ENCODE measurements at places on chromosomes 5 and 9.

GRCh38 chr9:99722877-99723276 is 98.8 kb upstream of the NR4A3 start:
- DNase-seq: peak; percentile 7

GRCh38 chr5:157471709-157472108 is 11.7 kb downstream of the NIPAL4 start:
- peak; percentile 44 for DNase-seq

DNA sequence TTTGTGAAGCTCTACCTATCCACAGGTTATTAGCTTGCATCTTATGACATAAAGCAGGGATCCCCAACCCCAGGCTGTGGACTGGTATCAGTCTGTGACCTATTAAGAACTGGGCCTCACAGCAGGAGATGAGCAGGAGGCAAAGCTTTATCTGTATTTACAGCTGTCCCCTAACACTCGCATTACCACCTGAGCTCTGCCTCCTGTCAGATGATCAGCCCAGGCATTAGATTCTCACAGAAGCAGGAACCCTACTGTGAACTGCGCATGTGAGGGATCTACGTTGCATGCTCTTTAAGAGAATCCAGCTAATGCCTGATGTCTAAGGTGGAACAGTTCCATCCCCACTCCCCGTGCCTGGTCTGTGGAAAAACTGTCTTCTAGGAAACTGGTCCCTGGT is 19.7 kb downstream of the FBXW11 start:
- DNase-seq: no peak

DNA sequence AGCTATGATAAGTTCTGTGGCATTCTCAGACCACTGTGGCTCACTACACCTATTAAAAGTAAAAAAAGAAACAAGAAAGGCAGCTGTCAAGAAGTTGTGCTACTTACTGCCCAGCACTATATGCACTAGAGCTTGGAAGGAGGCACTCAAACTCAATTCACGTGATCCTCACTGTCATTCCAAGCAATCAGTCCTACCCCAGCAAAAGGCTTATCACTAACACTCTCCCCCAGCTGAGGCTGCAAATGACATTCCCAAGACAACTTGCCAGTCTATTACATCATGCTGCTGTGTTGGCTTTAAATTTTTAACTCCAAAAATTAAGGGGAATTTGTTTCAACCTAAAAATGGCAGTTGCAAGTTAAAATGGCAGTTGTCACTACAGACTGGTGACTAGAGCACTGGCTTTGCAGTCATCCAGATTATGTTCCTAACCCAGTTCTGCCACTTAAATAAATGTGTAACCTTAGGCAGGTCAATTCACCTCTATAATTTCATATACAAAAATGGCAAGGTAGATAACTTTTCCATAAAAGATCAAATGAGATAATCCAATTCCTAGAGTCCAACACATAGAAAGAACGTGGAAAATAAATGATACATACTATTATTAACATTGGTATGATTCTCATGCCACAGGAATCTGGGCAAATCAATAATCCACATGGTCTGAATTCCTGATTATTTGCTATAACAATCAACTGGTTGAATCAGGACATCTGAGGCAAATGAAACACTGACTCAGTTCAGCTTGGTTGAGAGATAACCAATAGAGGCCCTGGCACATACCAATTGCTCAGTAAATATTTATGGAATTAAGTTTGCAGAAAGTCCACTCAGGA is 52.4 kb downstream of the FBXW11 start:
- DNase-seq: peak; percentile 79

- peak; percentile 76 for DNase-seq
Observed at GRCh38 chr5:76818844-76819831, at the start of gene F2RL1. TSS of gene F2RL1 (plus strand) at chr5:76819030. CDS start at chr5:76819183, 153 bp downstream.

- DNase-seq: no peak
Observed at GRCh38 chr9:37947977-37948376, 44.0 kb upstream of the SLC25A51 start.

DNA sequence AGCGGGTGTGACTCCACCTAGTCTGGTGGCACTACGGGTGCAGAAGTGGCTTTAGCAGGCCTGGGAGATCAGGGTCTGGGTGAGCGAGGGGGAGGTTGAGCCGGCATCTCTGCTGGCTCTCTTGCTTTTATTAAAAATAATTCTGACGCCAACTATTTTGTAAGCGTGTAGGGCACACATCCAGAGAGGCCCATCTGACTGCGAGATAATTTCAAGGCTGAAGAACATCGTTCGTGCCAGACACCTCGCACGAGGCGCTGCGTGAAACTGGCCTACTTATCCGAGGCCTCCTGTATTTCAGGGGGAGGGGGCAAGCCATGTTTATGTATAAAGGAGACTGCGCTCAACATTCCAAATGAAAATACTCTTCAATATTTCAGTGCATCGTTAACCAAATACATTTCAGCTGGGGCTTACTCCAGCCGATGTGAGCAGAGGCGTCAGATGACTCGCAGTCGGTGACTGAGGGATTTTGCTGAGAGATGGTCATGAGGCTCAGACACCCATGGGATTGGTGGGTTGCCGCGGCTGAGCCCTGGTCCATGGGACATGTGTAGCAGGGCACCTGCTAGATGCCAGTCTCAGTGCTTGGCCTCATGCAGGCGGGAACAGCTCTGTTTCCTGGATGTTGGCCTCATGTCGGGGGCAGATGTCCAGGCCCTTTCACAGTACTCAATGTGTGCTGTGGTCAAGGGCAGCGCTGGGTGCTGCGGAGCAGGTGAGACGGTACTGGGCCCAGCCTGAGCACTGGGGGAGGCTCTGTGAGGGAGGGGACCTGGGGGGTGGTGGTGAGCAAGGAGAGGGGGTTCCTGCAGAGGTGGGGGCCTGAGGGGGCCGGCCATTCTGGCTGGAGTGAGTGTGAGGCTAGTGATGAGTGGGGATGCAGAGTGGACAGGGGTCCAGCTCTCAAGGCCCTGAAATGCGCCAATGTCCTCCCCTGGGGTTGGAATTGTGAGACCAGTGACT is 201.5 kb downstream of the DAB2IP start:
- no peak for DNase-seq

DNA sequence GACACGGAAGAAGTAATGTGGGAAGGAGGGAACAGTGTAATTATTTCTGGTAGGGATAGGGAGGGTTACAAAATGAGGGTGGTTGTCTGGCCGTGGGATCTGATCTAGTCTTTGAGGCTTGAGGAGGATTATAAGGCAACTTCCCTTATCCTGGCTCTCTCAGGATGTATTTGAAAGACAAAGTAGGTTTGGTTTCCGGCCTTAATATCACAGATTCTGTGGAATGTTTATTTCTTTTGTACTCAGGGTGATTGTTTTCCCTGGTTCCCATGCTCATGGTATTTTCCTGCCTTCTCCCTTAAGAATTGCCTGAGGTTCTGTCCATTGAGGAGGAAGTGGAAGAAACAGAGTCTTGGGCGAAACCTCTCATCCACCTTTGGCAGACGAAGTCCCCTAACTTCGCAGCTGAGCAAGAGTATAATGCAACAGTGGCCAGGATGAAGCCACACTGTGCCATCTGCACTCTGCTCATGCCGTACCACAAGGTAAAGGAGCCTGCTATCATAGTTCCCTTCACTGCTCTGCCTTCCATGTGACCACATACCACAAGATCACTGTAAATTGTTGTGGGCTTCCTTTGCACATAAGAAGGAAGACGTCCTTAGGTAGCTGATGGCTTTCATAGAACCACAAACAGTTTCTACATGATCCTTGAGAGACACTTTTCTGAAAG is 253.8 kb downstream of the KDM4C start:
- DNase-seq: no peak

GRCh38 chr9:106860721-106861639 is 2.0 kb upstream of the ZNF462 start:
- DNase-seq: peak; percentile 56

GRCh38 chr9:136492978-136493522 is 10.2 kb upstream of the SEC16A start:
- no peak for DNase-seq

DNA sequence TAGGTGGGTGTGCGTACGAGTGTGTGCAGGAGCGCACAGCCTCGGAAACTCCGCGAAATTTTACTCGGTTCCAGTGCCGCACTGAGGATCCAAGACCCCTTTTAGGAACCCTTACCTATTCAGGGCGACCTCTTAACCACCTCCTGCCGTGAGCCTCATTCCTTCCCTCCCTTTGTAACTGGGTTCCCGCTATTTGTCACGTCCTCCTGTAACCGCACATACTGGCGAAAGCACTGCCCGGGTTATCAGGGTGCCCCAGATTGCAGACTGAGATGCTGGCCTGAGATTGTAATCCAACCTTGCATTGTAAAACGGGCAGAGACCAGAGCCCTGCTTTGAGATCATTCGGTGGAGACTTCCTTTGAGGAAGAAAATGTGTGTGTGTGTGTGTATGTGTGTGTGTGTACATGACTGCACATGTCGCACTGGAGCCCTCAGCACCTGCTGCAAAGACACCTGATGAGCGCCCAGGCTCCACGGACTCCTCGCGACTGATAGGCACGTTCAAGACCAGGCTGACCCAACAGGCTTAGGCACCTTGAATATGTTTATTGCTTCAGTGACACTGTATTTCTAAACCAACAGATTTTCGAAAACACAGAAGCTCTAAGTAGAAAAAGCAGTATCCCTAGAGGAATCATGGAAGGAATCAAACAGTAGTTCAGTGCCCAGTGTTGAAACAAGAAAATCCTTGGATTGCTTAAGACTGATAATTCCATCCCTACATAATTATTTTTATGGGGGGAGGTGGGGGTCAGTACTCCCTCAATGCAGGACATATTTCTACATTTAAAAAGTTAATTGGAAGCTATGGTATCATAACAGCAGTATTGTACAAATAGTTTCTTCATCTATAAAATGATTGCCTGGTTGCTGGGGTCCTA is 86.5 kb upstream of the TNFAIP8 start:
- no peak for DNase-seq

DNA sequence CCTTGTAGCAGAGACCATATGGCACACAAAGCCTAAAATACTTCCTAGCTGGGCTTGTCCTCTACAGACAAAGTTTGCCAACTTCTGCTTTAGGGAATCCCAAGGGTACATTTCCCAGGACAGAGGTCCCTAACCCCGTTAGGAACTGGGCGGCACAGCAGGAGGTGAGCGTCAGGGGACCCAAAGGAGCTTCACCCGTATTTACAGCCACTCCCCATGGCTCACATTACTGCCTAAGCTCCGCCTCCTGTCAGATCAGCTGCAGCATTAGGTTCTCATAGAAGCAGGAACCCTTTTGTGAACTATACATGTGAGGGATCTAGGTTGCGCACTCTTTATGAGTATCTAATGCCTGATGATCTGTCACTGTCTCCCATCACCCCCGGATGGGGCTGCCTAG is 88.5 kb upstream of the TRPM3 start:
- DNase-seq: no peak

- peak; percentile 39 for DNase-seq
Observed at GRCh38 chr9:128249908-128250838, 25.6 kb downstream of the GOLGA2 start.

DNA sequence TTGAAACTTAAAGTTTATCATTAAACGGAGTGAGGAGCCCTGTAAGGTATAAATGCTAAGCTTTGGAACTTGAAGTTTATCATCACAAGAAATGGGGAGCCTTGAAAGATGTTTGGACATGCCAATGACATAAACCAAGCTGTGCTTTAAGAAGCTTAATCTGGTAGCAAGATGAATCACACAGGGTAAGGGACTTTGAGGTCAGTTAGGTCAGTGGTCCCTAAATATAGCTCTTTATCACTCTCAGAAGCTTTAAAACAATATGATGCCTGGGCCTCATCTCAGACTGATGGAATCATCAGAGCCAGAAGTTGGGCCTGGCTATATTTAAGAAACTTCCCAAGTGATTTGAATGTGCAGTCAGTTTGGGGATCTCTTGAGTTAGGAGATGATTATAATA is 85.7 kb downstream of the TNC start:
- DNase-seq: no peak

DNA sequence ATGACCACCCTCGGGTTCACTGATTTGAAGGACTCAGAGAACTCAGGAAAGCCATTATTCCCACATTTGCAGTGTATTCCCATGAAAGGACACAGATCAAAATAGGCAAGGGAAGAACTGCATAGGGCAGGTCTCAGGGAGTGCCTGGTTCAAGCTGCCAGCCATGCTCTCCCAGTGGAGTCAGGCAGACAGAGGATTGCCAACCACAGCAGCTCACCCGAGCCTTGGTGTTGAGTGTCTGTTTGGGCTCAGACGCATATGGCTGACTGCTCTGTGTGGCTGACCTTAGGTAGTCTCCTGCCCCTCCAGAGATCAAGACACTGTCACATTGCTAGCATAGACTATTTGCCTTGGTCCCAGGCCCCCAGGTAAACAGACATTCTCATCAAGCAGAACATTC is 115.8 kb upstream of the OTULINL start:
- no peak for DNase-seq

GRCh38 chr5:80686757-80687156 is 32.0 kb upstream of the DHFR start:
- peak; percentile 20 for DNase-seq

- DNase-seq: no peak
Observed at GRCh38 chr5:1507014-1507375, 16.8 kb downstream of the LPCAT1 start.

GRCh38 chr5:83375049-83375745 is 96.3 kb upstream of the VCAN start:
- peak; percentile 70 for DNase-seq

GRCh38 chr5:112525217-112525616 is 106.1 kb upstream of the EPB41L4A start:
- no peak for DNase-seq

GRCh38 chr5:121257621-121258020 is 594.1 kb upstream of the FTMT start:
- DNase-seq: no peak

DNA sequence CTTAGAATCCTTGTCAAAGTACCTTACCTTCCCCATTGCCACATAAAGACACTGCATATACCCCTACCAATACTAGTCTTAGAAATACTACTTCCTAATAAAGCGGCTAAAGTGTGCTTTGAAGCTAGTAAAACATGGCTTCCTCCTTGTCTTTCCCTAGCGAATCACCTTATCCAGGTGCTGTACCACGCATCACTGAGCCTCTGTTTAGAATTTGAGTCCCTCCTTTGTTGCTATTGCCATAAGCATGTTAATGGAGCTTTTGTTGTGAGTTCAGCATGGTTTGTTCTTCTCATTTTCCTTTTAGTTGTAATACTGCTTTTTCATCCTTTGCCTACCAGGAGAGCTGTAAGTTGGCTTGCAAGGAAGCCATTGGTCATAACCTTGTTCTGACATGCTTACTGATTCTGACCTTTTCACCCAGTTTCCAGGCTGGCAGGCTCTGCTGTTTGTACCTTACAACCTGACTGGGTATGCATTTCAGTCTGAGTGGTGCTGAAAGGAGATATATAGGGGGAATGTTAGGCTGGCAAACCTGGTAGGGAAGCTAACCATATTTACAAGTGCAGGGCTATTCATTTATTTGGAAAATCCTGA is 49.8 kb downstream of the LMNB1 start:
- DNase-seq: no peak
